Left ventricle myocardium superior (tissue), 1 donor: ENCODE measurements at places on chromosomes 11 and 22. TPM values are rescaled to one million over a fixed set of nuclear protein-coding genes. Genes with fewer than 3 reads are reported as not detected.

DNA sequence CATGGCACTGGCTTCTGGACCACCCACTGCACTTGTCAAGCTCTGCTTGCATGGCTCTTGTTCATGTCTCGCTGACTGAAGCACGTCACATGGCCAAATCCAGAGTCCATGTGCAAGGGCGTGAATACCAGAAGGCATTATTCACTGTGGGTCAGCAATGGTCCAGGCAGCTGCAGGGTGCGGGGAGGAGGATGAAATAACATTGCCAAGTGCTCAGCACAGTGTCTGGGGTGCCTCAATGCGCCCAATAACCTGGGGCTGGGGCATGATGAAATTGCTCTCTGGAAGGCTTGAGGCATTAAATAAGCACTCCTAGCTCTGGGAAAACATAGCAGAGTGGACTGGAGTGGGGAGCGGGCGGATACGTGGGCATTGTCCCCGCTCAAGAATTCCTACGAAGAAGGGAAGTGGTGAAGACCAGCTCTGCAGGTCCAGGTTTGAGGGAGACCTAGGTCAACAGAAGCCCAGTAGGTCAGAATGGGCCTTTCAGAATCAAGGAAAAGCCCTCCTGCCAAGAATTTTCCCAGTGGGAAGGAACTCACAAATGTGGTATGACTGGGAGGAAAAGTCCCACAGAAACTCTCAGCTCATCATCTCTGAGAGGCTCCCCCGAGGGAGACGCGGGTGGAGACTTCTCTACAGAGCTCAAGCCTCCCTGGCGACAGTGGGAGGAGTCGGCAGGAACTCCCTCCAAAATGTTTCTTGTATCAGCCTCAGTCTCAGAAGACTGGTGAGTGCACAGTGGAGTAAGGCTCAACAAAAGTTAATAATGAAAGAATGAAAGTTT lies 15.3 kb upstream of the ACCSL start:
- peak; percentile 65 for DNase-seq

C22orf31 gene
- total RNA-seq, result not detected

DNA sequence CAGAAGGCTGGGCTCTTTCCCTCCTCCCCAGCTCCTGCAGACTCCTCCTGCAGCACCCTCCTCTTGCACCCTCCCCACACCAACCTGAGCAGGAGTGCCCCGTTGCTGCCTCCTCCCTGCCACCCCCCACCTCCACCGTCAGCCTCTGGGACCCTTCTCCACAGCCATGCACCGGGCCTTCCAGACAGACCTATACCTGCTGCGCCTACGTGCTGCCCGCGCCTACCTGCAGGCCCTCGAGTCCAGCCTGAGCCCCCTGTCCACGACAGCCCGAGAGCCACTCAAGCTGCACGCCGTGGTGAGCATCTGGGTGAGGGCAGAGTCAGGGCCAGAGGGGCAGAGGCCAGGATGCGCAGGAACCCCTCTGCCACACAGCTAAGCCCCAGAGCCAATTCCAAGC lies 16.2 kb downstream of the ZDHHC24 start:
- no peak for DNase-seq

DNA sequence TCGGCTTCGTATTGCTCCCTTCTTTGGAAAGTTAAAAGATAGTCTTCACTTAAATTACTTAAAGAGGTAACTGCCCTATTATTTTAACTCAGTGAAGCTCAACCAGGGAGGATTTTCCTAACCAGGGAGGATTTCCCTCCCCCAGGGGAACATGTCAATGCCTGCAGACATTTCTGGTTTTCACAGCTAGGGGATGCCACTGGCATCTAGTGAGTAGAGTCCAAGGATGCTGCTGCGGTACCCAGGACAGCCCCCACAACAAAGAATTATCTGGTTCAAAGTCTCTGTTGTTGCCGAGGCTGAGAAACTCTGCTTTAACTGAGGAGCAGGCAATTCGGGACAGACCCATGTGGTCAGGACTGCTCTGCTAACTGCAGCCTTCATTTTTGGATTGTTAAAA lies 82.2 kb downstream of the DEPDC5 start:
- DNase-seq, result no peak

SCUBE2 gene
- 0.89 TPM for total RNA-seq

GRCh38 chr11:20608934-20609333 lies 9.5 kb downstream of the SLC6A5 start:
- DNase-seq, result no peak

GRCh38 chr22:17883356-17883755 lies 109.1 kb upstream of the BID start:
- no peak for DNase-seq

DNA sequence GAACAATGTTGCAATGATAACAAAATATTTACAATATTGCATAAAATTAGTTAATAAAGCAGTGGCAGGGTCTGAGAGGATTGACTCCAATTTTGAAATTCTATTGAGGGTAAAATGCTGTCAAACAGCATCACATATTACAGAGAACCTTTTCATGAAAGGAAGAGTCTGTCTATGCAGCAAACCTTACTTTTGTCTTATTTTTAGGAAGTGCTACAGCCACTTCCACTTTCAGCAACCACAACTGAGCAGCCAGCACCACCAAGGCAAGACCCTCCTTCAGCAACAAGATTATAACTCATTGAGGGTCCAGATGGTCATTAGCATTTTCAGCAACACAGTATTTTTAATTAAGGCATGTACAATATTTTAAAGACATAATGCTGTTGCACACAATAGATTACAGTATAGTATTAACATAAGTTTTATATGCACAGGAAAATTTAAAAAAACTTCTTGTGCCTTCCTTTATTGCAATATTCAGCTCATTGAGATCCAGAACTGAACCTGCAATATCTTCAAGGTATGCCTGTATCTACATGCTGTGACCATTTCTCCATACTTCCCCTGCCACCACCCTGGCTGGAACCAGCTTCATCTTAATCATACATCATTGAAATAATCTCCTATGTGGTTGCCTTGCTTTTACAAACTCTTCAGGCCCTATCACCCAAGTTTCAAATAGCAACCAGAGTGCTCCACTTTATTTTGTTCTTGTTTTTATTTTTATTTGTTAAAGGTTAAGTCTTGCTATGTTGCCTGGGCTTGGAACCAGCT lies 711.2 kb downstream of the KCNA4 start:
- no peak for DNase-seq

DNA sequence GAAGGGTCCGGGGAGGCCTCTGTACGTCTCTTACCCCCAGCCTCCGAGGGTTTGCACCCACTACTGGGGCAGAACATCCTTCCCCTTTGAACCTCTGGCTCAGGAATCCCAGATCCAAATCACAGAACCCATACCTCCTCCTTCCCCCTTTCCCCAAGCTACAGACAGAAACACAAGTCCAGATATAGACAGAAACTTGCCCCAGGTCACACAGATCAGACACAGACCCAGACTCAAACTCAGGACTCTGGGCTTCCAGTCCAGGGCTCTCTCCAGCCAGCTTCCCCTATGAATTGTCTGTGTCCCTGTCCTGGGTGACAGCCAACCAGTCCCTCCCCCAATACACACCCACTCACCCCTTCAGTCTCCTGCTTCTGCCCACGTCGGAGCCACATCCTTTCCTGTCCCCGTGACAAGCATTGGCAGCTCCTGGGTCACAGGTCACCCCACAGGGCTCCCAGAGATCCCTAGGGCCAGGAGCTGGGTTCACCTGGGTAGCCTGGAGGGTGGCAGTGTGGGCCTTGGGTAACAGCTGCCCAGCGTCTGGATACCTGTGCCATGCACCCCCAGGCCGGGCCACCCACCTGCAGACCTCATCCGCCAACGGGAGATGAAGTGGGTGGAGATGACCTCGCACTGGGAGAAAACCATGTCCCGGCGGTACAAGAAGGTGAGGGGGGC lies 772 bp downstream of the TBC1D10C start:
- no peak for DNase-seq

VSIG10L2 gene
- not detected for total RNA-seq

DNA sequence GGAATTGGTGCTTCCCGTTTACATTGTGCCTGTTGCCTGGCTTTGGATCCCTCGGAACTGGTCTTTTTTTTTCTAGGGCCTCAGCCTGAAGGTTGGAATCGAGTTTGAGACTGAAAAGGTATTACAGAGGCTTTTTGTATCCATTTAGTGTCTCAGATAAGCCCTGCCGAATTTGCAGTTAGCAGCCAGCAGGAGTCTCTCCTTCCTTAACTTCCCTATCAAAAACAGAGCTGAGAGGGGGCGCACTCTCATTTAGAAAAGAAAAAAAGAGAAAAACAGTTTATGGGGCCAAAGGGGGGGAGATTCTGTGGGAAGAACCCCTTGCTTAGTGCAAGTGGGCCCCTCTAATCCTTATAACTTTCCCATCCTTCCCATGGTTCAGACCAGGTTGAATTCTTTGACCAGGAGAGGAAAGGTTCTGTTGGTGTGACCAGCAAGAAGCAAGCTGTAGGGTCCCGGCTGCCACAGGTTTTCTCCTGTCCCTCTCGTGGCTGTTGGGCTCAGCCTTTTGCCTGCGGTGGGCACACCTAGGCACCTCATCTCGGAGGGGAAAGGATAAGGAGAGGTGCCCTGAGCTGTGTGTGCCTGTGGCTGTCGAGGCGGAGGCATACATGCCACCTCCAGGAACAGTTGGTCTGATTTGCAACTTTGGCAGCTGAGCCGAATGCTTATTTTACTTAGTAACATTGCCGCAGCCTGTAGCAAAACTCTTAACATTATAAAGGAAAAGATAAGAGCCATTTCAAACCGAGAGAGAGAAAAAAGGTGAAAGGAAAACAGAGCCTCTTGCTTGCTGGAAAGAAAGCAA lies 565.0 kb upstream of the CNTN5 start:
- no peak for DNase-seq

TIGD3 gene
- total RNA-seq, result 0.97 TPM

- DNase-seq, result no peak
Observed at GRCh38 chr22:30591191-30591587, 521 bp downstream of the PES1 start.

POLD3 gene
- total RNA-seq, result 8.9 TPM

LINC01488 gene
- not detected for total RNA-seq

- no peak for DNase-seq
Observed at GRCh38 chr11:100203789-100204188, 483.3 kb upstream of the ARHGAP42 start.

DNA sequence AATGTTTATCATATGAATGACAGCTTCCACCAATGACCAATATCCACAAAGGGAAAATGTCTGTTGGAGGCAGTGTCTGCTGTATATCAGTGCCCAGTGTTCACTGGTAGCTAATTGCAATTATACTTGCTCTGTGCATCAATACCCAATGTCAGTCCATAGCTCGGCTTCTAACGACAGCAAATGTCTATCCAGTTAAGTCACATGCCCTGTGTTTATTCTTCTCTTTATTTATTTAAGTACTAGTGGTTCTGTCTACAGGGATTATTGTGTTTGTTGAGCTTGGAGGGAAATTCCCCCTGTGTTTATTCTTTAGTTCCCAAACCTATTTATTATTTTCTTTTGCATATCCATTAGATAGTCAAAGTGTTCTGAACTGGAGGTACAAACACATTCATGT lies 18.6 kb downstream of the TSKU start:
- DNase-seq, result no peak

BAIAP2L2 gene
- 0.15 TPM for total RNA-seq
